ENCODE measurements at places on chromosomes 3 and 15.

DNA sequence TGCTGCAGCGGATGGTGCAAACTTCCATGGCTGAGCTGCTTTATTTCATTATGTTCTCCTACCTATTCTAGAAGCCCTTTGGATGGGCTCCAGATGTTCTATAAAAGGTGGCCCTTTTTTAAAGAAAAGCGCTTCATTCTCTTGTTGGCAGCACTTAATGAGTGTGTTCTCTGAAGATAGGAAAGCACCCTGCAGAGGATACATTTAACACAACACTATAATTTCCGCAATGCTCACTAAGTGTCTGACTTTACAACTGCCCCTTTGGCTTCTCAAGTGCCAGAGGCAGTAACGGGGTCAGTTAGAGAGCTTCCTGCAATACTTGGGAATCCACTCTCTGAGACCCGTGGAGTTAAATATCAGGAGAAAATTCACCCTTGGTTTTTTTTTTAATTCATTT is 88.1 kb downstream of the MDFIC2 start:
- no peak for DNase-seq

- no peak for DNase-seq
These were observed 544.1 kb upstream of the MDFIC2 start for GRCh38 chr3:70856414-70857162.

DNA sequence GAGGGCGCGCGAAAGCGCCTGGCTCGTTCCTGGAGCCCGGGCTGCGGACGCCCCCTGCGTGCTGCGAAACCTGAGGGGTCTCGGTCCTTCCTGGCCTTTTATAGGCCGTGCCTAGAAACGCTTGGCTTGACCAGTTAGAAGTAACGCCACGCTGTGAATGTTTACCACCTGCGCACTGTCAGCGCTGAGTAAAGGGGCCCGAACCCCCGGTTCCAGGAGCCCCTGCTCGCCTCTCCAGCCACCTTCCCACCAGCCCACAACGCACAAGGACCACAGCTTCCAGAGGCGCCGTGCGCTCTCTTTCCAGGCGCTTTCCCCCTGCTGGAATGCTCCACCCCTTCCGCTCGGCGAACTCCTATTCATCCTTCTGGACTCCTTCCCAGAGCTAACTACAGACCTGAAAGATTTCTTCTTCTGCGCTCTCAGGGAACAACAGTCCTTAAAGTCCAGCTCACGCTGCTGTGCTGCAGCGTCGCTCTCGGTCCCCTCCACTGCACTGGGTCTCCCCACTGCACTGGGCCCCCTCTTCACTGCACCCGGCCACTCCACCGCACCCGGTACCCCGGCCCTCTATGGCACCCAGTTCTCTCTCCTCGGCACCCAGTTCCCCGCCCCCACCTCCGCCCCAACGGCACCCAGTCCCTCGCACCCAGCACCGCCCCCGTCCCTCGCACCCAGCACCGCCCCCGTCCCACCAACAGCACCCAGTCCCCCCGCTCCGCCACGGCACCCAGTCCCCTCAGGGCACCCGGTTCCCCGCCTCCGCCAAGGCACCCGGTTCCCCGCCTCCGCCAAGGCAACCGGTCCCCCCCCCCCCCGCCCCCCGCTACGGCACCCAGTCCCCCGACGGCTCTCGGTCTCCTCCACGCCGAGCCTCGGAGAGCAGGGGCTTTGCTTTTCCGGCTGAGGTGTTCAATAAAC is 69.8 kb downstream of the SQOR start:
- DNase-seq: no peak

DNA sequence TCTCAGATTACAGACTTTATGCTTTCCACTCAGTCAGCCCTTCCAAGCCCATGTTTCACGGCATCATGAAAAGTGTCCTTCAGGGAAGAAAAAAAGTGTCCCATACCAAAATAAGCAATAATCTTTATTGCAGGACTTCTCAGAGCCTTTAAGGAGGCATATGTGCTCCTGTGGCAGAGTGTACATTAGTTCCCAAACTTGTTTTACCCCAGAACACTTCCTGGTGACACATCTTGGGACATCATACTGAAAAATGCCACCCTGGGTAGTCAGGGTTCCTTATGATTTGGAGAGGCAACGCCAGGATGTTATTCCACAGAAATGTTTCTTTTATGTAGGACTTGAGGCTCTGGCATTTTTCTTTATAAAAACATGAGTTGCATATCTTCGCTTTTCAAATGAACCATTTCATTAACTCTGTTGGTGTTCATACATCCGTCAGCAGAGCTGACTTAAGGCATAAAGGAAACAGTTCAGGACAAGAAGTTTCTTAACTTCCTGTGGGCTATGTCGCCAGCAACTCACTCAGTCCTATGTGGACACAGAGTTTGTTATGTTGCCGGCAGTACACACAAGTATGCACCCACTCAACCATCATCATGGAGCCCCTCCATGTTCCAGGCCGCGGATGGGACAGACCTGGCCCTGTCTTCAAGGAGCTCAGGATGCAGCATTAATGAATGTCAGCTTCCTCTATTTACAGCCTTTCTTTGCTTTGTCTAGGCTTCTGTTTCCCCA is 63.8 kb downstream of the CASR start:
- no peak for DNase-seq

Data from NCI-H1436 (cell line).